T-cell (primary cell): ENCODE measurements at places on chromosomes 13 and 19. TPM values are rescaled to one million over a fixed set of nuclear protein-coding genes. Genes with fewer than 3 reads are reported as not detected.

DNA sequence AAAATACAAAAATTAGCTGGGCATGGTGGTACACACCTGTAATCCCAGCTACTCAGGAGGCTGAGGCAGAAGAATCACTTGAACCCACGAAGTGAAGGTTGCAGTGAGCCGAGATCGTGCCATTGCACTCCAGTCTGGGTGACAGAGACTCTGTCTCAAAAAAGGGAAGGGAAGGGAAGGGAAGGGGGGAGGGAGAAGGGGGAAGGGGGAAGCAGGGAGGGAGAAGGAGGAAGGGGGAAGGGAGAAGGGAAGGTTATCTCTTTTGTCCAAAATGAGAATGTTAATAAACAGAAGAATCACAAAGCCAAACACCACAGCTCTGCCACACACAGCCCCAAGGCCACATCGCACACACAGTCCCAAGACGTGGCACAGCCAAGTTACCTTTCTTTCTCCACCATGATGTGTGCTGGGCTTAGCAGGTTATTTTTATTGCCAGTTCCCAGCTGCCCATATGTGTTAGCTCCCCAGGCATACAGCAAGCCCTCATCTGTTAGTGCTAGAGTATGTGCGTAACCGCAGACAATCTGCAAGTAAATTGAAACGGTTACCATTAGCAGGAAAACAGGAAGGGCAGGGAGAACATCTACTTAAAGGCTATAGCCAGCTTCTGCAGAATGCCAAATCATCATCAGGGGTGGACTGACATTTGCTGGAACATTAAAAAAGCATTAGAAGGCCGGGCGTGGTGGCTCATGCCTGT is 34.3 kb downstream of the RCBTB1 start:
- DNase-seq: no peak

GRCh38 chr19:4984438-4984990 is 15.6 kb downstream of the KDM4B start:
- DNase-seq: no peak

DNA sequence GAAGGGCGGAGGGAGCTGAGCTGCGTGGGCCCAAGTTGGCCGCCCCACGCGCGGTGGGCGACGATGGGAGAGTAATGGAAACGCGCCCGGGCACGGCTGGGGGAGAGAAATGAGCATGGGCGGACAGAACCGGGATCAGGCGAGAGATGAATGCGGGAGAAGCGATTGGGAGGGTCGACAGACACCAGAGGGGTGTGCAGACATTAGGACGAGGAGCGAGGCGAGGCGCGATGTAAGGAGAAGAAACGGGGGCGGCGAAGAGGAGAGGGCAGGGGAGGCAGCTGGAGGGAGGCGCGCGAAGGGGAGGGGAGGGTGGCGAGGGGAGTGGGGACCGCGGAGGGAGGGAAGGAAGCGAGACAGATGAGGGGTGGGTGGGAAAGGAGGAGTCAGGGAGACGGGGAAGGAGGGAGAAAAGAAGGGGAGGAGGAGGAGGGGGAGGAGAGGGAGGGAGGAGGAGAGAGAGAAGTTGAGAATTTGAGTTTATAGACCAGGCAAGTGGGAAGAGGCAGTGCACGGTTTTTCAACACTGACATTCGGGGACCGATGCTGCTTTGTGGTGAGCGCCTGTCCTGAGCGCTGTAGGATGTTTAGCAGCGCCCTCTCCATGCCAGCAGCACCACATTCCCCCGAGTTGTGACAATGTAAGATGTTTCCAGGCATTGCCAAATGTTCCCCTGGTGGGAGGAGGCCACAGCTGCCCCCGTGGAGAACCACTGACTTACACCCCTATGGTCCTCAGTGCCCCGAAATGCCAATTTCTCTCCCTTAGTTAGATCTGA is at the start of gene SHISA7:
Gene SHISA7 (minus strand): TSS at position 256 of the 779 bp plus-strand sequence. CDS start 437 bp downstream, outside the sequence.
- DNase-seq: no peak

- no peak for DNase-seq
Measured at GRCh38 chr13:23203516-23203915, 22.7 kb downstream of the SGCG start.

DNA sequence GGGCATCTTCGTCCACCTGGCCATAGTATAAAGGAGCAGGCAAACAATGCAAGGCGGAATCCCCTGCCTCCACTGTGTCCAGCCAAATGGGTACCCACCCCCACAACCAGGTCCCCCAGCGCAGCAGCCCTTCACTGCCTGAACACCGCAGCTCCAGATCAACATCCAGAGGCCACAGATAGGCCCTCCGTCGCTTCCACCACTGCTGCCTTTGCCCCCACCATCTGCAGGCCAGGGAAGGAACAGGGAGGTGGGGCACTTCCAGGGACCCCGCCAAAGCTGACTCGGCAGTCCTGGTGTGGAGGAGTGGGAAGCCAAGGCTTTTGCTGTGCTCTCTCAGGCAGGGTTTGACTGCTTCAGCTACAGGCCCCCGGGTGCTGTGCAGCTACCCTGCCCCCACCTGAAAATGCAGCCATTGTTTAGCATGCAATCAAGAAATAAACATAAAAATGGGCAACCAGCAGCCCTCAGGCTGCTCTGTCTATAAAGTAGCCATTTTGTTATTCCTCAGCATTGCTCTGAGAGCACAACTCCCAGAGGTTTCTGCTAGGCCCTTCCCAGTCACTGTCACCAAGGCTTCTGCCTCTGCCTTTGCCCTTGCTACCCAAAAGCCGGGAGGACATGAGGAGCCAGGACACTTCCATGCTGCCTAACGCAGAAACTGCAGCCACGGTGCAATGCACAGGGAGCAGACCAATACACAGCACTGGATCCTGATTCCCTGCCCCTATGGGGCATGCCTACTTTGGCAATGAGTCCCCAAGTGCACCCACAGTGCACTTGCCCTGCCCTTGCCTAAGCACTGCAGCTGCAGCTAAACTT is 733.2 kb upstream of the KLHL1 start:
- DNase-seq: no peak

GRCh38 chr19:31364963-31365362 is 15.7 kb upstream of the TSHZ3 start:
- DNase-seq: no peak

GRCh38 chr13:51027644-51028043 is 83.4 kb downstream of the C13orf42 start:
- DNase-seq: no peak

- DNase-seq: no peak
Measured at GRCh38 chr19:47419030-47419783, at the start of gene MEIS3. Gene MEIS3 (minus strand): TSS chr19:47419527. CDS start chr19:47419081, 446 bp downstream.

DNA sequence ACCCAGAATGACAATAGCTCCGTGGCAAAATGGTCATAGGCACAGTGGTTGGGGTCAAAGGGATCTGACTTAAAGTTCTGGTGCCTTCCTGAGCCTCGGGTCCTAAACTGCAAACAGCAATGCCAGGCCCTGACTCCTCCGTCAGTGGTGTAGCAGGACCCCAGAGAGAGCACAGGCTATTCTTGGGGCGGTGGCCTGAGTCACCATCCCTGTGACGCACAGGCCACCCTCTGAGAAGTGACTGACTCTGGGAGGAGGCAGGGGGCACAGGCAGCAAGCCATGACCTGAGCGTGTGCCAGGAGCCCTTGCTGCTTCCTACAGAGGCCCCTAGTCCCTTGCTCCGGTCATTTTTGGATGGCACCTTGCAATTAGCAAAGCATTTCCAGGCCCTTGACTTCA is 18.7 kb downstream of the PLVAP start:
- DNase-seq: no peak

GRCh38 chr19:18287836-18288772 is 6.7 kb upstream of the JUND start:
- no peak for DNase-seq

DNA sequence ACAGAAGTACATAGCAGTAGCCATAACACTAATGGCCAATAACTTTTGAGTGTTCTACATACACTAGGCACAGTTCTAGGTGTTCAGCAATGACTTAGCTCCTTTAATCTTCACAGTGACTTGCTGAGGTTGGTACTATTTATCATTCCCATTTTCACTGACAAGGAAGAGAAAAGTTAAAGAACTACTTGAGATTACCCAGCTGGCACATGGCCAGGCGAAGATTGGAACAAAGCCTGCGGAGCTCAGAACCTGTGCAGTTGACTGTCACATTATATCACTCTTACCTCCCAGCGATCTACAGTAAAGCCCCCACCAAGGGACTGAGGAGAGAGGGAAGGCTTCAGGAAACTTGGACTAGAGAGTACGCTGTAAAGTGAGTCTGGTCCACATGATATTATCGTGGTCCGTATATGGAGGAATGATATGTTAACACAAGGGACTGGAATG is 42.4 kb upstream of the WDFY2 start:
- DNase-seq: no peak

GRCh38 chr13:28522871-28523270 is 27.9 kb upstream of the FLT1 start:
- no peak for DNase-seq

DNA sequence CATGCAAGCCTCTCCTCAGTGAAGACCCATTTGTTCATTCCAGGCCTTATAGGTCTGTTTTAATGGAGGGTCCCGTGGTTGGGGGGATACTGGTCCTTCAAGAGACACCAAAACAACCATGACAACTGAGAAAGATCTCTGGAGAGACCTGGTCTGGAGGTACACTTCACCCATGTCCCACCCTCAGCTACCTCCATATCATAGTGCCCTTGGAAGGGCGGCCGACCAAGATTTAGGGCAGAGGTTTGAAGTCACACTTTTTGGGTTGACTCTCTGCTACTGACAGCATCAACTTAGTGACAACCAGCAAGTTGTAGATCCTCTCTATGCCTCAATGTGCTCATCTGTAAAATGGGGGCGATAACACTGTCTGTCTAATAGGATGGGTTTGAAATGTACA is 177.3 kb downstream of the TSHZ3 start:
- no peak for DNase-seq

DNA sequence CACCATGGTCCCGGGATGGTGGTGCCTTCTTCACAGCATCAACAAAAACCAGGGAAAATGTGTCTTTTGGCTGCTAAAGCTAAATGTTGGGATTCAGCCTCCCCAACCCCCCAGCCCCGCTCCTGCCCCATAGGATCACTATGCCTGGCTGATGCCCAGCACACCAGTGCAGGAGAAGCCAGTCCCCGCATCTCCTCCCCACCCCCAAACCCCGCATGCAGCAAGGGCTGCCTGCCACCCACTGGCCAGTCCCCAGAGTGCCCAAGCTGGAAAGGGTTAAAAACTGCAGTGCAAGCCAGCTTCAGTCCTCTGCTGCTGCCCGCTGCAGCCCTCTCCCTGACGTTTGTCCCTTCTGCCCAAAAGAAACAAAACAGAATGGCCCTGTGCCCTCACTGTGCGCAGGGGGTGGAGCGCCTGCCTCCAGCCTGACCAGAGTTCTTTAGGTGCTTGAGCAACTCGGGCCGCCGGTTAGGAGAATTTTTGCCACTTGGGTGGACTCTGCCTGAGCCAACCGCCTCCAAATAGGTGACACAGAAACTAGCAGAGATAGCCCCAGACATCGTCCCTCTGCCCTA is 3.7 kb downstream of the CALM3 start:
- DNase-seq: no peak

DNA sequence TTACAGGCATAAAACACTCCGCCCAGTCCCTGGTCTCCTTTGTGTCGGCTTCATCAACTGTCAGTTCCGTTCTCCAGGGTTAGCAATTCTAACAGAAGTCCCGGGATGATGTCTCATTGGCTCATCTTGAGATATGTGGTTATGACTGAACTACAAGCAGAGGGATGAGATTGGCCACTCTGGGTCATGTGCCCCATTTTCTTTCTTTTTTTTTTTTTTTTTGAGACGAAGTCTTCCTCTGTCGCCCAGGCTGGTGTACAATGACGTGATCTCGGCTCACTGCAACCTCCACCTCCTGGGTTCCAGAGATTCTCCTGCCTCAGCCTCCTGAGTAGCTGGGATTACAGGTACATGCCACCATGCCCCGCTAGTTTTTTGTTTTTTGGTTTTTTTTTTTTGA is 95.4 kb upstream of the MRI1 start:
- no peak for DNase-seq

DNA sequence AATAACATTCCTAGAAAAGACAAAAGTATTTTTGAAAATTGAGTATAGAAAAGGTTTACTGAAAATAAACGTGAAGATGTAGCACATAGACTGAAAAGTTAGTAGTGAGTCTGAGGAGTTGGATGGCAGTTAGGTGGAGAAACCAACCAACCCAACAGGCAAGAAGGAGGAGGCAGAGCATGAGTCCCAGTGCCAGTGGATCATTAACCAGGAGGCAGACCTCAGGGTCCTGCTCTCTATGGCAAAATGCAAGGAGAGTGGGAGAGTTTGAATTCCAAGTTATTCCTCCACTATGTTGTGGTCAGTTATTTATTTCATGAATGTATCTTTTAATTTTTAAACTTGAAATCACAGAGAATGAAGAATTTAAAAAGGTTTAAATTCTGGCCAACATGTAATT is 446.4 kb downstream of the GPC6 start:
- DNase-seq: no peak

DNA sequence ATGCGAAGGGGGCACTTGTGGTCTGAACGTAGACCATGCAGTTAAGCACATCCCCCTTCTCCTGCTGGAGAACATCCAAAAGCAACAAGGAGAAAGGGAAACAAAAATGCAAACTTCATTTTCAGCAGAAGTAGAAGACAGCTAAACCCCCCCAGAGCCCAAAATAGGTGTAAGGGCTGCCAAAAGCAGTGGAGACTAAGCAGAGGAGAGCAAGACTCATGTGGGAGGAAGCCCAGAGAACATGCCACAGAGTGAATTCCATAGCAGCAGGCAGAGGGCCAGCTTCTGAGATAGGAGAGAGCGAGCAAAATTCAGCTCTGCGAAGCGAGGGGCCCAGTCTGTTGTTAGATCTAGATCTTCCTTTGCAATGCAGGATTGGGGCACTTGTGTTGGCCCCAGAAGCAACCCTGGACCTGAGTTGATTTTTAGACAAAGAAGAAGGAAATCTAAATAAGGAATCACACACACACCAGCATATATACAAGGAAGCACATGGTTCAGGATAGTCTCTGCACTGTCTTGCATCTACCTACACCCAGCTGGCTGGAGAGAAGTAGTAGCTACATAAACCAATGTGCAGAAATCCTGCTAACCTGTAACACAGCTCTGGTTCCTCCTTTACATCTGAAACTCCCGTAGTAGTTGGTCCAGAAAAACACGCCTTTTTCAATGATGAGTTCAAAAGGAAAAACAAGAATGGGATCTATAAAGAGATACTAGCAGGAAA is 199.6 kb downstream of the SPRY2 start:
- no peak for DNase-seq

- no peak for DNase-seq
Measured at GRCh38 chr19:2101417-2102335, 5.0 kb downstream of the IZUMO4 start.

- no peak for DNase-seq
Measured at GRCh38 chr19:49772850-49773432, 6.1 kb downstream of the AP2A1 start.

DNA sequence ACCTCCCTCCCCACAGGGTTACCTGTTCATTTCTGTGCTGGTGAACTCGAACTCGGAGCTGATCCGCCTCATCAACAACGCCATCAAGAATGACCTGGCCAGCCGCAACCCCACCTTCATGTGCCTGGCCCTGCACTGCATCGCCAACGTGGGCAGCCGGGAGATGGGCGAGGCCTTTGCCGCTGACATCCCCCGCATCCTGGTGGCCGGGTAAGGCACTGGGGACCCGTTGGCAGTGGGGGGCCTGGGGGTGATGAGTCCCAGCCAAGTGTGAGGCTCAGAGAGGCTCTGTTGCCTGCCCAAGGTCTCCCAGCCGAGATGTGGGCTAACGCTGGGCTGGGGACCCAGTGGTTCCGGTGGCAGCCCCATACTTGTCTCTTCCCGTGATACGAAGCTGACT is 15.7 kb downstream of the AP2A1 start:
- no peak for DNase-seq

ADGRE1 gene
- total RNA-seq: 7.6 TPM

C13orf46 gene
- total RNA-seq: 25.3 TPM

ADGRE3 gene
- total RNA-seq: not detected

ZNF580 gene
- 116 TPM for total RNA-seq

FGF22 gene
- total RNA-seq: 3.9 TPM

CGB7 gene
- not detected for total RNA-seq

MRPL57 gene
- 17.5 TPM for total RNA-seq

SGCG gene
- not detected for total RNA-seq

NLRP4 gene
- total RNA-seq: not detected

LYPD3 gene
- total RNA-seq: 24.0 TPM
